ENCODE measurements at places on chromosomes 12 and 14.

GRCh38 chr14:72492196-72492595, 401.7 kb downstream of the DPF3 start:
- no peak for DNase-seq

GRCh38 chr12:42145197-42145549, 499 bp upstream of the GXYLT1 start:
- no peak for DNase-seq

- DNase-seq, result no peak
Observed at GRCh38 chr12:442235-442884, 17.4 kb upstream of the B4GALNT3 start.

- no peak for DNase-seq
Observed at GRCh38 chr12:105852496-105852895, 286.3 kb downstream of the NUAK1 start.

GRCh38 chr12:56808954-56809353, 45.8 kb downstream of the HSD17B6 start:
- no peak for DNase-seq

DNA sequence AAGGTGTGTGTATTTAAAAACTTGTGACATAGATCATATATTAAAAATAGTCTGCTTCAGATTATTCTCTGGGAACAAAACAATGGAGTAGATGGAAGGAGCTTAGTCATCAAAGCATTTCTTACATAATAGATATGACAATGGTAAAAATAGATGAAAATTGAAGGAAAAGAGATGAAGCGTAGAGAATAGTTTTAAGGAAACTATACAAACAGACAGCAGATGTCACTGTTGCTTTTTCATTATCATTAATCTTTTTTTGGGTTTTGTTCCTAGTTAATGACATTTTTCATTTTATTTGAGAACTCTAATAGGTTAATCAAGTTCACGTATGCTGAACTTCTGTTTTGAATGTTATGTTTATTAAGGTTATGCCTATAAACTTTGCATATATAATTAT, 149.2 kb upstream of the FBXO33 start:
- DNase-seq, result no peak

GRCh38 chr12:79071498-79071897, 206.9 kb downstream of the SYT1 start:
- DNase-seq, result no peak

DNA sequence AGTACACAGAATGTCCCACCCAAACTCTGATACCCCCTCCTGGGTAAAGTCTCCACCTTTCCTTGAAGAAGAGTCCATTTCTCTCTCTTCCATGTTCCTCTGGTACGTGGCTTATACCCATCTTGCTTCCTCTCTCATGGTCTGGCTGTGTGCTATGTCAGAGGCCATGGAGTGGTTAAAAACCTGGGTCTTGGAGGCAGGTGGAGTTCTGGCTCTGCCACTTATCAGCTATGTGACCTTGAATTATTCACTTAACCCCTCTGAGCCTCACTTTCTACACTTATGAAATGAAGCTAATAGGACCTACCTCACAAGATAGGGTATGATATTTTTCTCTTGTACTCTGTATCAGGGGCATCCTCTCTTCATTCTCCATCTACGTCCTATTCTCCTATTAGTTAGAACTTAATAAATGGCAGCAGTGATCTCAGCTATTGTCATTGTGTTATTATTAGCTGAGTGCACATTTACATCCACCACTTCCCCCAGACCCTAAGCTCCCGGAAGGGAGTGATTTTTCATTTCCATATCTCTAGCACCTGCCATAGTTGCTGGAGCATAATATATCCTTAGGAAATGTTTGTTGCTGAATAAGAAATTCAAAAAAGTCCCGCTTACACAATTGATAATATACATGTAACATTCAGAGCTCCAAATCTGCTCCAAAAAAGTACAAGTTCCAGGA, 59.8 kb upstream of the NOS1 start:
- no peak for DNase-seq

- DNase-seq, result no peak
Observed at GRCh38 chr12:4843907-4844306, 65.8 kb upstream of the KCNA1 start.

DNA sequence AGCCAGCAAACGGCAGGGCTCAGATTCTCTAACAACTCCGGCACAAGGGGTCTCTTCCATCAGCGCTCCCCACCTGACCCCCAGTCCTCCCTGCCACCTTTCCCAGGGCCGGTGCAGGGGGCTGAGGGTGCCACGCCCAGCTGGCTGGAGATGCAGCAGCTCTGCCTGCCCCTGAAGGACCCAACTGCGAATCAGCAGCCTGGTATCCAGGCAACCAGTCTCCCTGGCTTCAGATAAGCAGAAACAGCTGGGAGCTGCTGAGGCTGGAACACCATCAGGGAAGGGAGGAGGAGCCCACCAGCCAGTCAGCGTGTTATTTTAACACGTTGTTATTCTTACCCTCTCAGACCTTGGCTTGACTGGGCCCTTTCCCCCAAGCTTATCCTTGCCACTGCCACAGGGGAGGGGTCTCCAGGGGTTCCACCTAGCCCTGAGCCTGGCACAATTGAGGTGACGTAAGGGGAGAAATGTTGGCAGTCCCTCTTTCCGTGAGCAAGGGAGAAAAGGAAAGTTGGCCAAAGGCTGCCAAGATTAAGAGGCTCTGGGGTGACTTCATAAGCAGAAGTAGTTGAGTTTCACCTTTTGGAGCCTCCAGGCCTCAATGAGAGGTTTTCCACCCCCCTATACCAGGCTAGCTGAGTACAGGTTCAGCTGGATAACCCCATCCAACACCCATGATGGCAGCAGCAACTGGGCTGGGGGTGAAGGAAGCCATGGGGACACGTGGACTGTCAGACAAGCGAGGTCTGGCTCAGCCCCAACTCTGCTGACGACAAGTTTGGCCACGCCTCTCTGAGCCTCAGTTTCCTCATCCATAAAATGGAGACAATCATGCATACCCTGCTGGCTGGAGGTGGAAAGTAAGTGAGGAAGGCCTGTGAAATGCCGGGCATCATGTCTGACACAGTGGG, 91.1 kb downstream of the IRF2BPL start:
- DNase-seq, result no peak

- no peak for DNase-seq
Observed at GRCh38 chr14:36256126-36256801, 64.2 kb downstream of the MBIP start.

GRCh38 chr12:75480469-75480949, at the start of gene GLIPR1:
GLIPR1 (plus strand) TSS chr12:75480755; CDS start chr12:75480881, 126 bp downstream.
- no peak for DNase-seq

- no peak for DNase-seq
Observed at GRCh38 chr12:19200261-19200660, 70.7 kb downstream of the PLEKHA5 start.

GRCh38 chr14:105912641-105913180, 386.3 kb downstream of the TMEM121 start:
- no peak for DNase-seq

- no peak for DNase-seq
Observed at GRCh38 chr12:124777399-124778372, 86.0 kb downstream of the SCARB1 start.

- no peak for DNase-seq
Observed at GRCh38 chr14:100786576-100787219, 39.2 kb upstream of the MEG3 start.

GRCh38 chr12:25752710-25753309, 199.7 kb upstream of the LMNTD1 start:
- no peak for DNase-seq

Data from cortex of kidney (tissue), 1 donor.